MCF 10A (cell line): ENCODE measurements at places on chromosomes 3 and 15. TPM values are rescaled to one million over a fixed set of nuclear protein-coding genes. Genes with fewer than 3 reads are reported as not detected.
A peak's percentile ranks its signal among the peaks of the same experiment; 100 is the strongest.

- no peak for DNase-seq
- no peaks in the 10 kb centered on the region for H3K36me3 ChIP-seq
- peaks cover 6% of the 10 kb centered on the region for H3K4me1 ChIP-seq
- H3K27me3 ChIP-seq: no peaks in the 10 kb centered on the region
- H3K27ac ChIP-seq: no peak overlapping the region
Measured at GRCh38 chr3:139620438-139620837, 57.3 kb downstream of the NMNAT3 start.

GRCh38 chr15:82680200-82681102, 29.2 kb downstream of the AP3B2 start:
- H3K4me3 ChIP-seq: peak overlapping the region; percentile 77
- DNase-seq: peak; percentile 58
- H3K27ac ChIP-seq: peak overlapping the region; percentile 80
- peaks cover 14% of the 10 kb centered on the region for H3K27me3 ChIP-seq
- no peaks in the 10 kb centered on the region for H3K36me3 ChIP-seq

- no peak for DNase-seq
- no peaks in the 10 kb centered on the region for H3K36me3 ChIP-seq
- no peak overlapping the region for H3K4me3 ChIP-seq
- H3K27ac ChIP-seq: no peak overlapping the region
- H3K27me3 ChIP-seq: no peaks in the 10 kb centered on the region
- no peaks in the 10 kb centered on the region for H3K4me1 ChIP-seq
Measured at GRCh38 chr3:10822708-10823515, 6.9 kb downstream of the SLC6A11 start.

DNA sequence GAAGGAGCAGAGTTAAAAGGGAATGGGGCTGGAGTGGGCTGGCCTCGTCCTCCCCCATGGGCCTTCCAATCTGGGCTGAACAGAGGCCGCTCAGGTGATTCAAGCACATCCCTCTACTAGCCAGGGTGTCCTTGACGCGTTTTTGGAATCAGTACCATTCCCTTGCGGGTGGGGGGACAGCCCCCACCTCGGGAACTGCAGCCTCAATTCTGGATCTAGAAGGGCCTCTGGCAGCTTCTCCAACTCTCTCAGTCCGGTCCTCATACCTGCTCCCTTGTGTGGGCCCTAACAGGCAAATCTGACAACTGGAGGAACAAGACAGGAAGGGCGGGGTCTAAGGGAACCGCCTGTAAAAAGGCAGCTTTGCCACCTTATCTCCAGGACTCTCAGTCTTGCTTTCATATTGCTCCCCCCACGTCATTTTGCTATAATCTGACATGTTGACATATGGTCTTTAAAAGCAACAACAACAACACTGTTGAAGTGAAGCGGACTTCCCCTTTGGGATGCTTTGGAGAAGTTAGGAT, 802 bp upstream of the CHRNB4 start:
- DNase-seq: no peak
- H3K27me3 ChIP-seq: no peaks in the 10 kb centered on the region
- no peak overlapping the region for H3K4me3 ChIP-seq
- no peak overlapping the region for H3K27ac ChIP-seq
- H3K36me3 ChIP-seq: no peaks in the 10 kb centered on the region

- DNase-seq: no peak
- H3K27me3 ChIP-seq: no peaks in the 10 kb centered on the region
- no peak within 1 kb of the TSS for H3K4me3 ChIP-seq
- peaks cover 1% of the 10 kb centered on the region for H3K36me3 ChIP-seq
- no peaks in the 10 kb centered on the region for H3K4me1 ChIP-seq
- H3K27ac ChIP-seq: no peak within 1 kb of the TSS
Measured at GRCh38 chr15:81133782-81134461, at the start of gene CFAP161. Gene CFAP161, plus strand, starts transcription at chr15:81134270. Its CDS starts 60 bp downstream, at chr15:81134330.

DNA sequence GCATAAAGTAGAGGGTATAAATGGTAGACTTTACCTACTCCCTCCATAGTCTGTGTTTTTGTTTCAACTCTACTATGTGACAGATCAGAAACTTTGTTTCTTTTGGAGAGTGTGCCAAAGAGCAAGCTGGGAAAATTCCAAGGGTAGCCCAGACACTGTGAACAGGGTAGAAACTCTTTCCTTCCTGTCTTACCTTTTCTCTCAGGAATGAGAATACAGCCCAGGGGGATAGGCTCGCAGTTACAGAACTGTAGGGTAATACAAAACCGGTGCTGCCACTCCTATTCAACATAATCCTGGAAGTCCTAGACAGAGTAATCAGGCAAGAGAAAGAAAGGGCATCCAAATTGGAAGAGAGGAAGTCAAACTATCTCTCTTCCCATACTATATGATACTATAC, 256.3 kb downstream of the CPNE4 start:
- H3K27ac ChIP-seq: no peak overlapping the region
- no peak for DNase-seq
- H3K4me1 ChIP-seq: no peaks in the 10 kb centered on the region

DNA sequence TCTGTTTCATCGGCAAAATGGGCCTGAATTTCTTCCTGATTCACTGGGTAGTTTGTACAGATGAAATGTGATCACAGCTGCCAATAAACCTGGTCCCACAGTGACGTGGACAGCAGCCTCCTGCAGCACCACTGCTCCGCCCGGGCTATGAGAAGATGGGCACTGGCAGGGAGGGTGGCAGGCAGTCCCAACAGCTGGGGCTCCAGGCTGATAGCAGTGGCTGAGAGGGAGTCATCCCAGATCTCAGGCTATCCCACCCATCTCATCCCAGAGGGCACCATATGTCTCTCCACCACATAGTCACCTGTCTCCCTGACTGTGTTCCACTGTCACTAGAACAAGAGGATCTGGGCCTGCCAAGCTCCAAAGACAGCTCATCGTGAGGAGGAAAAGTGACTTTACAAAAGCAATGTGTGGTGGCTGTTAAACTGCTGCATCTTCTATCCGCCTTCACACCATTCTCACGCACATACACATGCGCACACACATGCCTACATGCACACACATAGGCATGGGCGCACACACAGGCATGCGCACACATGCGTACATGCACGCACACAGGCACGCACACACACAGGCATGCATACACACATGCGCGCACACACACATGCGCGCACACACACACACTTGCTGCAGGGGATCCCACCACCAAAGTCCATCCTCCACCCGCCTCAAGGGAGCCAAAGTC, 46.2 kb downstream of the RGMA start:
- peaks cover 4% of the 10 kb centered on the region for H3K4me1 ChIP-seq
- no peak overlapping the region for H3K4me3 ChIP-seq
- H3K27me3 ChIP-seq: no peaks in the 10 kb centered on the region
- no peaks in the 10 kb centered on the region for H3K36me3 ChIP-seq
- no peak for DNase-seq

GRCh38 chr3:171157286-171157685, 130.8 kb upstream of the SLC2A2 start:
- no peaks in the 10 kb centered on the region for H3K36me3 ChIP-seq
- no peak for DNase-seq
- no peak overlapping the region for H3K4me3 ChIP-seq
- no peak overlapping the region for H3K27ac ChIP-seq
- no peaks in the 10 kb centered on the region for H3K27me3 ChIP-seq
- H3K4me1 ChIP-seq: peaks cover 6% of the 10 kb centered on the region

DNA sequence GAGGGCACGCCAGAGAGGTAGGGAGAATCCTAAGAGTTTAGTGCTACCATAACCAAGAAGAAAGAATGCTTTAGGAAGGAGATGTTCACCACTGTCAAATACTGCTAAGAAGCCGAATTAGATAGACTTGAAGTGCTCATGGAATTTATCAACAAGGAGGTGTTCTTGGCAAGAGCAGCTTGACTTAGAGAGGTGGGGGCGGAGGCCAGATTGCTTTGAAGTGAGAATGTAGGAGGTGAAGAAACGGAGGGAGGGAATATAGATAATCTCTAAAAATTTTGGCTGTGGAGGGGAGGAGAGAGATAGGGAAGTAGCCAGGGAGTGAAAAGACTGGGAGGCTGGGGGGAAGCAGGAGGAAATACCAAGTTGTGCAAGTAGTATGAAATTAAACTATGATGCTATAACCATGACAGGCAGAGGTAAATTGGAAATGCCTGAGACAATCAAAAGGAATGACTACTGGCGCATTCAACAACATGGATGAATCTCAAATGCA, 35.5 kb downstream of the GADL1 start:
- H3K4me1 ChIP-seq: no peaks in the 10 kb centered on the region
- no peaks in the 10 kb centered on the region for H3K36me3 ChIP-seq
- no peaks in the 10 kb centered on the region for H3K27me3 ChIP-seq
- no peak overlapping the region for H3K4me3 ChIP-seq
- DNase-seq: no peak

- H3K27ac ChIP-seq: no peak overlapping the region
- H3K4me1 ChIP-seq: peaks cover 6% of the 10 kb centered on the region
- H3K36me3 ChIP-seq: no peaks in the 10 kb centered on the region
- no peak overlapping the region for H3K4me3 ChIP-seq
Measured at GRCh38 chr3:100966807-100967206, 26.4 kb downstream of the ABI3BP start.

GRCh38 chr3:138367911-138368310, 19.5 kb downstream of the MRAS start:
- H3K27ac ChIP-seq: no peak overlapping the region
- H3K27me3 ChIP-seq: no peaks in the 10 kb centered on the region
- H3K36me3 ChIP-seq: no peaks in the 10 kb centered on the region
- DNase-seq: no peak

Gene PRR20G
- total RNA-seq: not detected in 2 replicates

Gene GXYLT2
- 3.9 and 4.1 TPM in 2 replicates for total RNA-seq

Gene GOLGA8J
- total RNA-seq: 0.21 TPM in 1 of 2 replicates, not detected in the other

Gene PTPN23
- total RNA-seq: 44.5 and 46.9 TPM in 2 replicates
